ENCODE measurements at places on chromosomes 6 and 20.

GRCh38 chr6:21180155-21180554 is 413.4 kb upstream of the SOX4 start:
- no peak for DNase-seq

DNA sequence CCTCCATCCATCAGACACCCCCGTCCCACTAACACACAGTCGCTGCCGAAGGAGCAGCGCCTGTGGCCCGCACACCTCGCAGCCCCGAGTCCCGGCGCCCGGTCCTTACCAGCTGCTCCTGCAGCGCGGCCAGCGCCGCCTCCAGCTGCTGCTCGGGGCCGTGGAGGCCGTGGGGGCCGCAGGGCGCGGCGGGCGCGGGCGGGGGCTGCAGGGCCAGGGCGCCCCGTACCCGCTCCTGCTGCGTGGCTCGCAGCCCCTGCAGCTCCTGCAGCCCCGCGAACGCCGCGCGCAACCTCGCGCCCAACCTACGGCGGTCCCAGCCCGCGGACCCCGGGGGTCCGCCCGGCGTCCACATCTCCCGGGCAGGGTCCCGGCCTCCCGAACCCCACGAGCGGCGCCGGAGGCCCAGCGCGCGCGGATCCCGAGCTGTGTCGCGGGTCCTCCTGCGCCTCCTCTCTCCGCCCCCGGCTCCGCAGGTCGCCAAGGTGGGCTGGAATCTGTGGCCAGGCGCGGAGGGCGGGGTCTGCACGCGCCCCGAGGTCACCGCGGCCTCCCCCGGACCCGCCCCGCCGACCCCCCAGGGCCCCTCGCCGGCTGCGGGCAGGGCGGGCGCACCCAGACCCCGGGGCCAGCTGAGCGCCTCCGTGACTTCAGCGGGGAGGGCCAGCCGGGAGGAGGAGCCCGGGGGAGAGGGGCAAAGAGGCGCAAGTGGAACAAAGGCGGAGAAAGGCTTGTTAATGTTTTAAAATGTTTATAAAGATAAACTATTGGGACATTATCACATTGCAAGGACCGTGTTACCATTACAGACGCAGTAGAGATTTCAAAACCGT is at the start of gene DACT2:
TSS of gene DACT2 (minus strand) at position 499 of the 833 bp plus-strand sequence. CDS start at position 355, 144 bp downstream.
- DNase-seq, result no peak

DNA sequence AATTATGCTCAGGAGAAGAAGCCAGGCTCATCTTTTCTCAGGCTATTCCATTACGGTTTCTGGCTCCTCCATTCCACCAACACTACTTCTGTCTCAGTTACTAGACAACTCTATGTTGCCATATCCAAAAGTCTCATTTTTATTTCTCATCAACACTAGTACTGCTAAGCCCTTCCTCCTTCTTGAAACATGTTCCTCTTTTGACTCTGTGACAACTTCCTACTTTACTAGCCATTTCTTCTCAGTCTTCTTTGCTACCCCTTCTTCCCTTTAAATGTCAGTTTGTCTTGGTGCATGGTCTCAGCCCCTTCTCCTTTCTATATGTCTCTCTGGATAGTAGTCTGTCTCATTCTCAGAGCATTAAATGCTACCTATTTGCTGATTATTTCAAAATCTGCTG is 7.1 kb upstream of the ADGRG6 start:
- no peak for DNase-seq

DNA sequence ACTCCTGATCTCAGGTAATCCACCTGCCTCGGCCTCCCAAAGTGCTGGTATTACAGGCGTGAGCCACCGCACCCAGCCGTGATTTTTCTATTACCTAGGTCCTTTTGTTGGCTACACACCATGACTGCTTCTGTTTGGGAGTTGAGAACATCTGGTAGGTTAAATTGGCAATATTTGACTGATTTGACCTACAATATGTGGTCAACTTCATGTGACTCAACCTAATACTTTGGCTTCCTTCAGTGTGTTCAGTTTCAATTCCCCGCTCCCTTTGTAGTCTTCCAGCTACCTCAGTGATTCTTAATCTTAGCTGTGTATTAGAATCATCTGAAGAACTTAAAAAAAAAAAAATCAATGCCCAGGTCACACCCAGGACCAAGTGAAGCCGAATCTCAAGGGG is 47.4 kb downstream of the MYB start:
- no peak for DNase-seq

GRCh38 chr6:139943391-139943790 is 568.9 kb upstream of the CITED2 start:
- no peak for DNase-seq

DNA sequence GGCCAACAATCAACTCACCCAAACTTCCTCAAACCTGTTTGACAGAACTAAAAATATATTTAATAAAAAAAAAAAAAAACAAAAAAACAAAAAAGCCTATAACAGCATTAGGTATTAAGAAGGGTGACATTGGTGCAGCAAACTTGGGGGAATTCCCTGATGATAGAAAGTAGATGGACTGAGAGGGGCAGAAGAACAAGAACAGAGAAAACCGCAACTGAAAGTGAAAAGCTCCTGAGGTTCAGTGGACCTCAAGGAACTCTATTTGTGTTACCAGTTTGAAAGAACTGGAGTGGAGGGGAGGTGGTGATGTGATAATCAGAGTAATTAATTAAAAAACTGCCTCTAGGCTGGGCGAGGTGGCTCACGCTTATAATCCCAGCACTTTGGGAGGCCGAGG is 53.8 kb downstream of the MACROD2 start:
- DNase-seq, result no peak

DNA sequence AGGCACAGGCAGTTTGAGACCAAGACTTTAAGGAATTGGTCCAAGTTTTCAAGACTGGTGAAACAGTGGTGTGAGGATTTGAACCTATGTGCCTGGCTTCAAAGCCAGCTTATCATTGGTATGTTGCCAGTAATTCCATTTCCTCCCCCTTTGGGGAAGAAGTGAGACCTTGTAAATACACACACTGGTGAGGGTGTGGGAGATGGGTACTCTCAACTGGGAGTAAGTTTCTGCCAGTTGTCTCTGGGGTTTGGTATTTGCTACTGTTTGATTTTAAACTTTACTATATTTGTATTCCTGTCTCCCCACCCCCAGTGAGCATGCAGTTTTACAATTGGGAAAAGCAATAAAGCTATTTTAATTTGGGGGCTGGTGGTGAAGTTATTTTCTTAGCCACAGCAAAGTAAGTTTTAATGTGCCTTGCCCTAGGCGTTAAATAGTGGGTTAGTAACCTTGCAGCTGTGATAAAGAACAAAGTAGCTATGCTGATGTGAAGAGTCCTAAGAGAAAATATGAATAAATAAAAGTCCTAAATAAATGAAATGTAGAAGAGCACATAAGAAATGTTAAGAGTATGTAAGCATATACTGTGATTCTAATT is 31.0 kb downstream of the SNX9 start:
- DNase-seq, result no peak

GRCh38 chr20:34705397-34706301 is 1.5 kb downstream of the TP53INP2 start:
- no peak for DNase-seq
